ENCODE measurements at places on chromosomes 1 and 21.
A peak's percentile ranks its signal among the peaks of the same experiment; 100 is the strongest.

- DNase-seq: no peak
These were observed 106.6 kb downstream of the ACTL8 start for GRCh38 chr1:17861685-17862084.

DNA sequence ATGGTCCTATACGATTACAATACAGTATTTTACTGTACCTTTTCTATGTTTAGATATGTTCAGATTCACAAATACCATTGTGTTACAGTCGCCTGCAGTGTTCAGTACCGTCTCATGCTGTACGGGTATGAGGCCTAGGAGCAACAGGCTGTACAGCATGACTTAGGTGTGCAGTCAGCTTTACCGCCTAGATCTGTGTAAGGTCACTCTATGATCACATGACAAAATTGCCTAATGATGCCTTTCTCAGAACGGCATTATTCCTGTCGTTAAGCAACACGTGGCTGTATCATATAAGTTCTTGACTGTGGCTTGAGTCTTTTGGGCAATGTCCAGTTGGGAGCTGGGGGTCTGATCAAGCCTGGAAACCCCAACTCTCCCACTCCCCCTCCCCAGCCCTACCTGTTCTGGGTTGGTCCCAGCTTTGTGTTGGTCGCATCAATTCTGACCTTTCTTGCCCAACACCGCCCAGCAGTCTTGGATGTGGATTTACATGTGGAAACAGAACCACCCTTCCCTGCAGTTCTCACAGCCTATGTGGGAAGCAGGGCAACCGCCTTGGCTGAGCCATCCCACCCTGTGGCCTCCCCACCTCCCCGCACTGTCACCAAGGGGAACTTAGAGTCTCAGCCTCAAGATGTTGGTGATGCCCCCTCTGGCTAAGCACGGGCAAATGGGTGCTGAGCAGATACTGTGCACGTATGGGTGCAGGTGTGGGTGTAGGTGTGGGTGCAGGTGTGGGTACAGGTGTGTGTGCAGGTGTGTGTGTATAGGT, 80.2 kb upstream of the ACTL8 start:
- no peak for DNase-seq

GRCh38 chr1:68107771-68108170, 57.3 kb upstream of the DIRAS3 start:
- no peak for DNase-seq

DNA sequence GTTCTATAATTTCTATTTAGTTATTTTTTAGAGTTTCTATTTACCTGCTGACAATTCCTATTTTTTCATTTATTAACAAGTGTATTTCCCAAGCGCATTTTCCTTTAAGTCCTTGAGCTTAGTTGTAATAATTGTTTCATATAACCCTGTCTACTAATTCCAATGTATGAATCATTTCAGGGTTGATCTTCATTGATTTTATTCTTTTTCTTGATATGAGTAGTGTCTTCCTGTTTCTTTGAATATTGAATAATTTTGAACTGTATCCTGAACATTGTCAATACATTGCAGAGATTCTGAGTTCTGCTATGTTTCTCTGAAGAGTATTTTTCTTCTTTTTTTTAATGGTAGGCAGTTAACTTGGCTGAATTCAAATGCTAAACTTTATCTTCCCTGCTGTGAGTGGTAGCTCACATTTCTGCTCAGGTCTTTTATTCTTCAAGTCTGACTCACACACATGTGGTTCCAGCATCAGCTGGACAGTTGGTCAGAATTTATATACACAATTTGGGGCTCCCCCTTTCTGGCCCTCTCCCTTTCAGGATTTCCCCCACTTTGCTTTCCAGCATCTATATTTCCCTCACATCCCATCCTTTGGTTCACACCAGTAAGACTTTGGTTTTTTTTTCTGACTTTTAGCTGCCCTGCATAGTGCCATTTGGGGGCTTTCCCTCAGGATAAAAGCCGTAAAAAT, 54.4 kb upstream of the WDR26 start:
- no peak for DNase-seq

- DNase-seq: peak; percentile 21
These were observed 26.3 kb downstream of the CLEC20A start for GRCh38 chr1:178470411-178470960.

GRCh38 chr1:224266915-224267856, 62.8 kb downstream of the NVL start:
- DNase-seq: no peak

GRCh38 chr1:187734427-187734826, 905.7 kb downstream of the PLA2G4A start:
- no peak for DNase-seq

- DNase-seq: no peak
These were observed 152.4 kb downstream of the GABPA start for GRCh38 chr21:25887166-25887565.

GRCh38 chr1:154955039-154955717, 721 bp downstream of the PBXIP1 start:
- DNase-seq: peak; percentile 73

DNA sequence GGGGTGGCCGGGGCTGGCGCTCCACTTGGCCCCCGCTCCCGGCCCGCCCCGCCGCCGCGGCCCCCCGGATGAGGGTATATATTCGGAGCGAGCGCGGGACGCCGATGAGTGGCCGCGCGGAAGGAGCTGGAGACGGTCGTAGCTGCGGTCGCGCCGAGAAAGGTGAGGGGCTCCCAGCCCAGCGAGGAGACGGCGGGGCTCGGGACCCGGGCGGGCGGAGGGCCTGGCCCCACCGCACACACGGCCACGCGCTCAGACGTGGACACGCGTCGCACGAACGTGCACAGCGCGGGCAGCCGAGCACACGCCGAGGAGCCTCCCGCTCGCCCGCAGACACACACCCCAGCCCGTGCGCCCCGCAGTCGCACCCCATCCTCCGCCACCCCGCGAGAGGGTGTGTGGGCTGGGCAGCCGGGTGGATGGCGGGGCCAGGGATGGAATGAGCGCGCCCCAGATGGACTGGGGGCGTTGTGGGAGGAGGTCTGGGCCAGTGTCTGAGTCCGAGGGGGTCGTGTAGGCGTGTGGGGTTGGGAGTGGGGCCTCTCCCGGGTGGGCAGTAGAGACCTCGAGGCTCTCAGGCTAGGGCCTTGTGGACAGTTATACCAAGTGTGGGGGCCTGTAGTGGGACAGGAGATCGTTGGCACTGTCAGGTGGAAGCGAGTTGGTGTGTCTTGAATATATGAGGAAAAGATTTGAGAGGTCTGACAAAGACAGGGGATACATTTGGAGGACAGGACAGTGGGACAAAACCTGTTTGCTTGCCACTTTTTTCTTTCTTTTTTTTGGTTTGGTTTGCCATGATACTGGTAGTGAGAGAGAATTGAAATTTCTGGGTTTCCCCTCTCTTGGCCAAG, at the start of gene UAP1:
TSS of gene UAP1 (plus strand) at position 107 of the 854 bp plus-strand sequence. CDS start 4,347 bp downstream, outside the sequence.
- DNase-seq: no peak

GRCh38 chr1:84988588-84988987, 8.3 kb downstream of the MCOLN2 start:
- no peak for DNase-seq

DNA sequence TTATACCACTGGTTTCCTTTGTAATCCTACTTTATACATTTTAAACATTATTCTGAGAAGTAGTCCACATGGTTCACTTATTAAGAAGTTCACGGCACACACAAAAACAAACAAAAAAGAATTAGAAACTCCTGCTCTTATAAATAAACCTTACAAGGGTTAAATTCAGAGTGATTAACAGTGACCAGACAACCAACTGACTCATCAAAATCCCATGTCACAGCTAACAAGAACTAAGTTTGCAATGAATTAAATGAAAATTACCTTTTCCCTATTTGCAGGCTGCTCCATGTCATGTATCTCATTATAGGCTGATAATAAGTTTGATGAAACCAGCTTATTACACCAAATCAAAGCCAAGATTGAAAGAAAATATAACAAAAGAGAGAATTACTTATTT, 77.5 kb downstream of the PUM1 start:
- DNase-seq: no peak

DNA sequence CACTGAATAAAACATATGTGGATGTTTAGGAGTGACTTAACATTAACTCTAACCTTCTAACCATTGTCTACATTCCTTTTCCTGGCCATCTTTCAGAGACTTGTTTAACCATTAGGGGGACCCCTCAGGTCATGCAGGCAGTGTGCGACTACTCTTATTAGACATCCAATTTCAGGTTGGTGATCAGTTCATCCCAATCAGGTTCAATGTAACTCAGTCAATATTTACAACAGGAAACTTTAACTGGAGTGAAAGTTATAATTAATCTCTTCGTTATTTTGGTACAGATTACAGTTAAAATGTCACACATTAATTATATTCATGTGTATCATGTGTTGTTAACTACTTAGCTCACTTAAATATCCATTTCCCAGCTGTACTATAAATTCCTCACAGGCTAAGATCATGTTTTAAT, 68.8 kb upstream of the RGS1 start:
- no peak for DNase-seq

- no peak for DNase-seq
These were observed 261.6 kb upstream of the TMEM51 start for GRCh38 chr1:14891991-14892390.

DNA sequence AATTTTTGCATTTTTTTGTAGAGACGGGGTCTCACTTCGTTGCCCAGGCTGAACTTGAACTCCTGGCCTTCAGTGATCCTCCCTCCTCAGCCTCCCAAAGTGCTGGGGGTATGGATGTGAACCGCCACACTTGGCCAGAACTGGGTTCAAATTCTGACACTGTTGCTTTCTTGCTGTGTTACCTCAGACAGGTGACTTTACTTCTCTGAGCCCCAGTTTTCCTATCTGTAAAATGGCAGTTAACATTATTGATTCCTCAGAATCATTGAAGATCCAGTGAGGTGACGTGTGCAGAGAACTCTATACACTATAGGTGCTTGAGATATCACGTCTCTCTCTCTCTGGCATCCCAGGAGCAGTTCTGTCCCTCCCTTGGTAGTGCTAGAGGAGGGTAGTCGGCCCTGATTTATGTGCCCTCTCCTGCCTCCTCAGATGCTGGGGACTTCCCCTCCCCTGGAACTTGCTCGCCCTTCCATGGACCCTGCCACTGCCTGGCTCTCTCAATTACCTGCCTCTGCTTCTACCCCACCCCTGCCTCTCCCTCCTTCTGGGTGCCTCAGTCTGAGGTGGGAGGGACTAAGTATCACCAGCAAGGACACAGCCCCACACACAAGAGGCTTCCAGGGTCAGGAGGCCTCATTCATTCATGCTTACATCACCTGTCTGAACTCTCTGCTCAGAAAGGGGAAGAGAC, 2.8 kb upstream of the HPCA start:
- DNase-seq: no peak

- DNase-seq: no peak
These were observed 1.7 kb downstream of the GNB1 start for GRCh38 chr1:1889090-1889750.

DNA sequence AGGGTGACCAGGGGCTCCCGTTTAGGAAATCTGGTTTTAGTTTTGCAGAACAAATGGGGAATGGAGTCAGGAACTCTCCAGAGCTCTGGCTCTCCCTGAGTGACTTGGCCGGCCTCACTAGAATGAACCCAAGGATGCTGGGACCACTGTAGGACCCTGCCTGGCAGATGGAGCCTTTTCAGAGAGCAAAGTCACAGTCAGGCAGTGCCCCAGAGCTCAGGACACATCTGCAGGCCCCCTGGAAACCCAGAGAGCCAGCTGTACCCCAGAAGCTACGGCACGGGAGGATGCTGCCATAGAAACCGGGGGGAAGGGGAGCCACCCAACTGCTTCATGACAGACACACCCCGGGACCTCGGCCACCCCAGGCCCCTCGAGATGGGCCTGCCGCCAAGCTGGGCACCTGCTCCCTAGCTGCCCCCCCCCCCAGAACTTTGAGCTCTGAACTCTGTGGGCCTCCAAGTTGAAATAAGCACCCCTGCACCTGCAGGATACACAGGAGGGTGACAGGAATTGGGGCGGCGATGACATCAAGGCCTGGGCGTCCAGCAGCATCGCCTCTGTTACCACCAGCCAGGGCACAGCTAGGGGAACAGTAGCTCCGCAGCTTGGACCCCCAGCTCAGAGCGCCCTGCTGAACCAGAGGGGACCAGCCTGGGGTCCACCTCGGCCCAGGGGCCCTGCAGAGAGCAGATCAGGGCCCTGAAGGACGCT, 91.8 kb upstream of the VAMP3 start:
- DNase-seq: no peak

DNA sequence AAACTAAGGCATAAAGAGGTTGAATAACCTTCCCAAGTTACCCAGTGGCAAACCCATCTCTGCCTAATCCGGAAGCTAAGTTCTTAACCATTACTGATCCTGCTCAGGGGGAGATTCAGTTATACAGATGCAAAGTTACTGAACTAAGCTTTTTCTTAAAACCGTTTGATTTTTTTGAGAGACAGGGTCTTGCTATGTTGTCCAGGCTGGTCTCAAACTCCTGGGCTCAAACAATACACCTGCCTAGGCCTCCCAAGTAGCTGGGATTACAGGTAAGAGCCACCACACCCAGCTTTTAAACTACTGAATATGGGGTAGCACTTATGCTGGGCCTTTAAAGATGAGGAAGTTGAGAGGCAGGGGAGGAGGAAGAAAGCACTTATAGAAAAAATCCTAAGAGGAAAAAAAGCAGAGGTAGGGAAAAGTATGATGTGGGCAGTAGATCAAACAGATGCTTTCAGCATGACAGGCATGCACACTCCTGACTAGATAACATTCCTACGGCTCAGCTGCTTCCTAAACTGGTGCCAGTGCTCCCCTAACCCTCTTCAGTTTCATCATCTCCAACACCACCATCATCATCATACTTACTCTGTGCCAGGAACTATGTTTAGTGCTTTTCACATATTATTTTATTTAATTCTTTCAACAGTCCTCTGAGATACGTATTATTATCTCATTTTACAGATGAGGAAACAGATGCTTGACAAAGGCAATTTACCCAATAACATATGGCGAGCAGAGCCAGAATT, 5.8 kb downstream of the PAFAH2 start:
- DNase-seq: no peak

DNA sequence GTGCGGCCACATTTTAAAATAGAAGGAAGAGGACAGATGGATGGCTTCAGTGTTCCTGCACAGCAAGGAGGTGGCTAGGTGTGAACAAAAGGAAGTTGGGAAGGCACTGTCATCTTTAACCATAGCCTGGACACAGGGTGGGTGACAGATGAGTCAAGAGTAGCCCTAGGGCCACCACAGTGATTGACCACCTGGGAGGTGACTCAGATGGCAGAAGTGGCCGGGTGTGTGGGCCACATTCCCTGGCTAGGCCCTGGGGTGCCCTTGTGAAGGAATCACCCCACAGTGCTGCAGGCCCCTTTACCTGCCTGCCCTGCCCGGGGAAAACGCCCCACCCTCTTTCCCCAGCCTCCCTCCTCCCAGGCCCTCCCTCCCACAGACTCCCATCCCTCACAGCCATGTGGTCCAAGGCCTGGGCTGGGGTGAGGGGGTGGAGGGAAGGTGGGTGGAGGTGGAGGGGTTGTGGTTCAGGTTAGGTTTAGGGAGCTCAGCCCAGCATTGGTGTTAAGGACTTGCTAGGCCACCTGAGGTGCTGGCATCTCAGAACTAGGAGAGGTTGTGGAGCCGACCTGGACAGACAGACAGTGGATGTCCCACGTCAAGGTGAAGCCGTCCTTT, 59.1 kb downstream of the SPSB1 start:
- DNase-seq: no peak

DNA sequence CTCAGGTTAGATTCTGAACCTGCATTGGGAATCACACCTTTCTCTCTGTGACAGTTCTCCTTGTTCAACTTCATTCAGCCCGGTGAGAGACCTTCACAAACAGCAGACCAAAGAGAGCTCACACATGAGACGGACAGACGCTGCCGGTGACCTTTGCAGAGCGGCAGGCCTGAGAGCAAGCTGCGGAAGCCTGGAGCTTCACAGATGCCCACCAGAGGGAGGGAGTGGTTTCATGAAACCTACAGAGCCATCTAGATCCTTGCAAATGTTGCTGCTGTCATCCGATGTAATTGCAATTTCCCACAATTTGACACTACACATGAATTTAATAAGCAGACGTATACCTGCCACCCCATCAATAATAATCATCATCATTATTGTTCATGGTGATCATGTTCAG, 39.4 kb downstream of the GRIK3 start:
- no peak for DNase-seq

Data from kidney epithelial cell (primary cell).